ENCODE measurements at places on chromosomes 6 and 20.

DNA sequence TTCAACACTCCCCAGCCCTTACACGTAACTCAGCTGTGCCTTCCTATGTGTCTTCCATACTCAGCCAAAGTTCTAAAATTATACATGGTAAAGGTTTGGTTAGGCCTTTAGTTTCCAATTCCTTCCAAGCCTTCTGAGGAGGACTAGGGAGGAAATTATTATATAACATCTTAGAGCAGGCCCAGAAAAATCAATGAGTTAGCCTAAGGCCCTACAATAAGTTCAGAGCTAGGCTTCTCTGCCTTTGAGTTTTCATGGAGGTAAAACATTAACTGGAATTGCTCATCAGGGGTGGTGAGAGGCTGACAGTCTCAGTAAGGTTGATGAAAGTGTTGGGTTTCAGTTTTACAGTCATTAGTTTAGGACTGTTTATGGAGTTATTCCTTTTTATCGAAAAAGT lies 286.0 kb downstream of the ADGB start:
- no peaks in the 10 kb centered on the region for H3K36me3 ChIP-seq
- H3K4me1 ChIP-seq, result no peaks in the 10 kb centered on the region
- no peak for DNase-seq
- H3K4me3 ChIP-seq, result no peak overlapping the region
- peaks cover 5% of the 10 kb centered on the region for H3K27me3 ChIP-seq
- H3K27ac ChIP-seq, result no peak overlapping the region

GRCh38 chr20:31712112-31712553 lies 10.5 kb downstream of the BCL2L1 start:
- no peak overlapping the region for H3K27ac ChIP-seq
- H3K4me1 ChIP-seq, result peaks cover 23% of the 10 kb centered on the region
- DNase-seq, result no peak
- no peaks in the 10 kb centered on the region for H3K27me3 ChIP-seq

- DNase-seq, result no peak
- H3K27me3 ChIP-seq, result peaks cover 21% of the 10 kb centered on the region
- H3K36me3 ChIP-seq, result no peaks in the 10 kb centered on the region
These were observed 535 bp upstream of the CCDC170 start for GRCh38 chr6:151493161-151493803.

GRCh38 chr6:146304181-146304580 lies 239.5 kb upstream of the RAB32 start:
- H3K4me3 ChIP-seq, result no peak overlapping the region
- no peak overlapping the region for H3K27ac ChIP-seq
- no peaks in the 10 kb centered on the region for H3K27me3 ChIP-seq
- no peaks in the 10 kb centered on the region for H3K36me3 ChIP-seq
- H3K4me1 ChIP-seq, result no peaks in the 10 kb centered on the region

DNA sequence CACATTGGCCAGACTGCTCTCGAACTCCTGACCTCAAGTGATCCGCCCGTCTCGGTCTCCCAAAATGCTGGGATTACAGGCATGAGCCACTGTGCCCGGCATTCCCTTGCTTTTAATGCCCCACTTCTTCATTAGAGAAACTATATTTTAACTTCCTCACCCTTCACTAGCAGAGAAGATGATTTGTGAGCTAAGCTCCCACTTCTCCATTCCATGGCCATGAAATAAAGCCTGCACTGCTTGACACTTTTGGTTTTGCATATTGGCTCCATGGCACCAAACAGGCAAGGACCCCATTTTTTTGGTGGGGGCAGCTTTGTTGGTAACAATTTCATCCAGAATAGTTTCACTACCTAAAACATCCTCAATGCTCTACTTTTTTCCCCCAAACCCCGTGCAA lies 145.3 kb downstream of the TFAP2B start:
- H3K36me3 ChIP-seq, result no peaks in the 10 kb centered on the region
- DNase-seq, result no peak
- H3K27me3 ChIP-seq, result no peaks in the 10 kb centered on the region
- H3K27ac ChIP-seq, result no peak overlapping the region
- H3K4me1 ChIP-seq, result peaks cover 14% of the 10 kb centered on the region

DNA sequence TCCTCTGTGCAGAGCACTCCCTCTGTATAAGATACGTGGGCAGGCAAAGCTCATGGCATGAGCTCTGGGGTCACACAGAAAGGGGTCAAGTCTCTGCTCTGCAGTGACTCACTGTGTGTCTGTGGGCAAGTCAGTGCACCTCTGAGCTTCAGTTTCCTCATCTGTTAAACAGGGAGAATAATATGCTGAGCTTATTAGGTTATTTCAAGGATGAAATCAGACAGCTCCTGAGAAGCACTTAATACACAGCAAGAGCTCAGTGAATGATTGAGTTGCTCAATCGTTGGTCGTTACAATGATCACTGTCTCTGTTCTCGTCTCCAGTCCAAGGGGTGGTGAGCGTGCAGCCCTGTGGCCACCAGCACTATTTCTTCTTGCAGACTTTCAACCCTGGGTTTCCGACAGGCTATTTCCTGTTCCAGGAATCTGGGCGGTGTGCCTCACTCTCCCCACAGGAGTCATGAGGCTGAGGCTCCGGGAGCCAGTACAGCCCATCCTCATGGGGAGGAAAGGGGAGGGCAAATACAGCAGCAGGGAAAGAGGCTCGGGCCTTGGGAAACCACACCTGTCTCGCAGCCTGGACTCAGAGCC lies 28.9 kb downstream of the KIAA1755 start:
- no peaks in the 10 kb centered on the region for H3K36me3 ChIP-seq
- H3K27me3 ChIP-seq, result peaks cover 7% of the 10 kb centered on the region
- H3K4me1 ChIP-seq, result no peaks in the 10 kb centered on the region
- DNase-seq, result no peak
- no peak overlapping the region for H3K4me3 ChIP-seq

DNA sequence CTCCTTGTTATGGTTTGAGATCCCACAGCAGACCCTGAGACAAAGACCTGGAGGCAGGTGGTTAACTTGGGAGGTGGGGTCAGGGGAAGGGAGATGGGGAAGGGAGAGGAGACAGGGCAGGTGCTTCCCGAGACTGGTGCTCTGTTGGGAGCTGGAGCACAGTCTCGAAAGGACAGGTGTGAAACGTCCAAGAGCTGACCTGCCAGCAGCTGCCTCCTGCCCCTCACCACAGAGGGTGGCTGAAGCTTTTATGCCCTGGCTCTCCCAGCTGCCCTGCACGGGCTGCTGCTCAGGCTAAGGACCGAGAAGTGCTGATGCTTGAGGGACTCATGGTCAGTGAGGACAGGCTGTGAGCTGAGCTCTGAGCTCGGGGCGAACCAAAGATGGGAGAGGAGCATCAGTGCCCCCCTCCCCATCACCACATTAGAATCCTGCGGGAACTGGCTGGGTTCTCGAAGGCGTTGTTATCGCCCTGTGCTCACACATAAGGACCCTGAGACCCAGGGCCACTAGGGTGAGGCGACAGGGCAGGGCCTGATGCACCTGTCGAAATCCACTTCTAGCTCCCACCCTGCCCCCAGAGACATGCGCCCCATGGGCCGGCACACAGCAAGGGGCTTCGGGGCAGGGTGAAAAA lies 25.3 kb upstream of the CD93 start:
- no peak overlapping the region for H3K27ac ChIP-seq
- no peaks in the 10 kb centered on the region for H3K36me3 ChIP-seq
- no peaks in the 10 kb centered on the region for H3K4me1 ChIP-seq
- no peak for DNase-seq

DNA sequence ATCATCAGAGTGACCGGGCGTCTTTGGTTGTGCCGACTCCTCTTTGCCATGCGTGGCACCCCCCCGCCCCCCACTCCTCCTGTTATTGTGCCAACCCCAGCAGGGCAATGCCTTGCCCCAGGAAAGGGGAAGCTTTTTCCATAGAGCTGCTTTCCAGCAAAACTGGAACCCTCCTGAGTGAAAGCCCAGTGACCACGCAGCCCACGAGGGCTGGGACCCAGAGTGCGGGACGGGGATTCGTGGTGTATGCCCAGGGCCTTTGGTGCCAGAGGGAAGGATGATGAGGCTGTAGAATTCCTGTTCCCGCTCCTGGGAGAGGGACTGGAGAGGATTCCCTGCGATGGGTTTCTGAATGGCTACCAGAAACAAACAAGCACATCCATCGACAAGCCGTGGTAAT lies 116.8 kb upstream of the BACH2 start:
- no peaks in the 10 kb centered on the region for H3K36me3 ChIP-seq
- H3K27ac ChIP-seq, result peak overlapping the region; percentile 93
- DNase-seq, result no peak
- peak overlapping the region; percentile 35 for H3K4me3 ChIP-seq
- peaks cover 25% of the 10 kb centered on the region for H3K4me1 ChIP-seq
- H3K27me3 ChIP-seq, result no peaks in the 10 kb centered on the region

GRCh38 chr6:143578054-143578453 lies 66.5 kb upstream of the FUCA2 start:
- H3K36me3 ChIP-seq, result peaks cover 4% of the 10 kb centered on the region
- no peak overlapping the region for H3K27ac ChIP-seq
- no peak overlapping the region for H3K4me3 ChIP-seq
- H3K27me3 ChIP-seq, result no peaks in the 10 kb centered on the region
- peaks cover 3% of the 10 kb centered on the region for H3K4me1 ChIP-seq

DNA sequence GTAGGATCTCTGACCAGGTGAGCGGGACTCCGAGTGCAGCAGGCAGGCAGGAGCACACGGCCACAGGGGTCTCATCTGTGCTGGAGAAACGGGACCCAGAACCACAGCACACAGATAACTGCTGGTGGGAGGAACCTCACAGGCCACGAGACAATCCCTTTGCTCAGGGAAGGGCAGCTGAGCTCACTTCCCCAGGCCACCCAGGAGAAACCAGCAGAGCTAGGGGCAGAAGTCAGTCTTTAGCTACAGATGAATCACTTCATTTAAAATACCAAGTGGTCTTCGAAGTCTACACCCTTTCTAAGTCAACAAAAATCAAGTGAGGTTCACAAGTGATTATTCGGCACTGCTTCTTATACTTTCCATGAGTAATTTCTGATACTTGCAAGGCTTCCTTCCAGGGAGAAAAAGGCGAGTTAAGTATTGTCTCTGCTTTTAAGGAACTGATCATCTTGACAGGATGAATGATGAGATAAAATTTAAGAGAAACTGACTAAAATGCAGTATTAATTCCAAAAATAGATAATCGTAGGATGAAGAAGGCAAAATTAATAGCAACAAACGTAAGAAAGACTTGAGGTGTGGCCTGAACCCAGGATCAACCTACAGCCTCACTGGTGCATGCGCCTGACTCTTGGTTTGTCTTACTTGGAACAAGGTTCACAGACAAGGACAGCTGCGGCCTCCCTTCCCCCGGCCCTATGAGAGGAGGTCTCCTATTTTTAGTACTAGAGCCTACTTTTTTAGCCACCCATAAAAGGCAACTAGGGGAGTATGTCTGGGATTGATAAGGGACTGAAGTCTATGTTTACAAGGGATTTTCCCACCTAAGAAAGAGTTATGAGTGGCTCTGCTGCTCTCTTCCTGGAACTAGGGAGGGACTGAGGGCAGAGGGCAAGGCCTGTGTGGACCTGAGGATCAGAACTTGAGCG lies 233.6 kb downstream of the TTLL2 start:
- no peak overlapping the region for H3K4me3 ChIP-seq
- H3K36me3 ChIP-seq, result no peaks in the 10 kb centered on the region
- H3K27ac ChIP-seq, result no peak overlapping the region
- no peak for DNase-seq
- peaks cover 9% of the 10 kb centered on the region for H3K27me3 ChIP-seq
- H3K4me1 ChIP-seq, result no peaks in the 10 kb centered on the region

DNA sequence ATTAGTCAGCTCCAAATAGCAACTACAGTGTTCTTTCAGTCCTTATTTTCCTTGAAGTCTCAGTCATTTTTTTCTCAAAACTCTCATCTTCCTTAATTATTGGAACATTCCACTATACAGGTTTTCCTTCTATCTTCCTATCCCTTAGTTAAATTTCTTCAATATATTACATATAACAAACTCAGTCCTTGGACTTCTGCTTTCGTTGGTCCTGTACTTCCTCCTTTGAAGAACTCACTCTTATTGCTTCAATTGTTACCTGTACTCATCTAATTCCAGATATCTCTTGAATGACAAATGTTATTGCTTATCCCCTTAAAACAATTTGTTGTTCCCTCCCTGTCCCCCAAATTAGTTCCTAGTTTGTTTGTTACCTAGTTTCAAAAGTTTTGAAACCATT lies 67.7 kb upstream of the NOTCH4 start:
- H3K27me3 ChIP-seq, result no peaks in the 10 kb centered on the region
- DNase-seq, result no peak
- peaks cover 4% of the 10 kb centered on the region for H3K36me3 ChIP-seq
- peaks cover 19% of the 10 kb centered on the region for H3K4me1 ChIP-seq
- H3K27ac ChIP-seq, result no peak overlapping the region

GRCh38 chr20:50346374-50347283 lies 156.0 kb downstream of the CEBPB start:
- H3K36me3 ChIP-seq, result no peaks in the 10 kb centered on the region
- peaks cover 31% of the 10 kb centered on the region for H3K27me3 ChIP-seq
- H3K4me3 ChIP-seq, result no peak overlapping the region
- no peak overlapping the region for H3K27ac ChIP-seq

GRCh38 chr6:43858161-43859153 lies 88.4 kb downstream of the VEGFA start:
- no peaks in the 10 kb centered on the region for H3K4me1 ChIP-seq
- H3K27me3 ChIP-seq, result peaks cover 10% of the 10 kb centered on the region
- no peaks in the 10 kb centered on the region for H3K36me3 ChIP-seq
- DNase-seq, result no peak
- H3K4me3 ChIP-seq, result no peak overlapping the region

DNA sequence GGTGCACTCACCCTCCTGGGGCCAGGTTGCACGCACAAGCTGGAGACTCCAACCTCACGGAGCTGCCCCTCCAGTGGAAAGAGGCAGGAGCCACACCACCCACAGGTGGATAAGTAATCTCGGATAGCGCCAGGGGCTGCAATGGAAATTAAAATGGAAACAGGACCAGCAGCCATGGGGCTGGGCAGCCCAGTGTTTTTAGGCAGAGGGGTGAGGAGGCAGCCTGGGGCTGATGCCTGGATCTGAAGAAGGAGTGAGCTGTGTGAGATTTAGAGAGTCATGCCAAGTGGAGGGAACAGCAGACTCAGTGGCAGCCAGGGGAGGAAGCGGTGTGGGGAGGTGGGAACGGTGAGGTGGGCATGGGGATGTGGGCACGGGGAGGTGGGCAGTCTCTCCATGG lies 275.6 kb downstream of the SMOC2 start:
- no peak for DNase-seq
- no peaks in the 10 kb centered on the region for H3K36me3 ChIP-seq
- H3K4me3 ChIP-seq, result no peak overlapping the region
- H3K27ac ChIP-seq, result no peak overlapping the region
- H3K4me1 ChIP-seq, result no peaks in the 10 kb centered on the region

GRCh38 chr20:41187668-41188067 lies 50.3 kb downstream of the PLCG1 start:
- H3K36me3 ChIP-seq, result peaks cover 13% of the 10 kb centered on the region
- H3K4me1 ChIP-seq, result no peaks in the 10 kb centered on the region
- DNase-seq, result no peak
- no peaks in the 10 kb centered on the region for H3K27me3 ChIP-seq

- no peak overlapping the region for H3K27ac ChIP-seq
- DNase-seq, result no peak
These were observed 36.6 kb downstream of the CRISP2 start for GRCh38 chr6:49676671-49677281.

GRCh38 chr6:90184334-90185298 lies 112.0 kb downstream of the BACH2 start:
- no peaks in the 10 kb centered on the region for H3K27me3 ChIP-seq
- H3K27ac ChIP-seq, result peak overlapping the region; percentile 69
- H3K36me3 ChIP-seq, result peaks cover 9% of the 10 kb centered on the region
- peaks cover 33% of the 10 kb centered on the region for H3K4me1 ChIP-seq
